ENCODE measurements at places on chromosomes 16 and 17. TPM values are rescaled to one million over a fixed set of nuclear protein-coding genes. Genes with fewer than 3 reads are reported as not detected.

CLDN7 gene
- total RNA-seq, result 1.0 TPM

NOL3 gene
- 5.8 TPM for total RNA-seq

HSD17B2 gene
- 105 TPM for total RNA-seq

SCNN1B gene
- total RNA-seq, result 3.0 TPM

KLHDC4 gene
- 16.6 TPM for total RNA-seq

TRIM25 gene
- total RNA-seq, result 24.1 TPM

UBE2O gene
- 17.3 TPM for total RNA-seq

HOXB4 gene
- total RNA-seq, result 0.90 TPM

ZNF750 gene
- total RNA-seq, result under 0.01 TPM

QRICH2 gene
- 5.6 TPM for total RNA-seq

CRHR1 gene
- not detected for total RNA-seq

ZNF174 gene
- total RNA-seq, result 7.1 TPM

ENPP7 gene
- not detected for total RNA-seq

SLC12A3 gene
- not detected for total RNA-seq

RAB26 gene
- 0.77 TPM for total RNA-seq

KRTAP16-1 gene
- not detected for total RNA-seq

PIK3R5 gene
- not detected for total RNA-seq

EVPLL gene
- not detected for total RNA-seq

GRAPL gene
- total RNA-seq, result 56.0 TPM

All from dermis microvascular lymphatic vessel endothelial cell (primary cell).